ENCODE measurements at places on chromosomes 1 and 21.

DNA sequence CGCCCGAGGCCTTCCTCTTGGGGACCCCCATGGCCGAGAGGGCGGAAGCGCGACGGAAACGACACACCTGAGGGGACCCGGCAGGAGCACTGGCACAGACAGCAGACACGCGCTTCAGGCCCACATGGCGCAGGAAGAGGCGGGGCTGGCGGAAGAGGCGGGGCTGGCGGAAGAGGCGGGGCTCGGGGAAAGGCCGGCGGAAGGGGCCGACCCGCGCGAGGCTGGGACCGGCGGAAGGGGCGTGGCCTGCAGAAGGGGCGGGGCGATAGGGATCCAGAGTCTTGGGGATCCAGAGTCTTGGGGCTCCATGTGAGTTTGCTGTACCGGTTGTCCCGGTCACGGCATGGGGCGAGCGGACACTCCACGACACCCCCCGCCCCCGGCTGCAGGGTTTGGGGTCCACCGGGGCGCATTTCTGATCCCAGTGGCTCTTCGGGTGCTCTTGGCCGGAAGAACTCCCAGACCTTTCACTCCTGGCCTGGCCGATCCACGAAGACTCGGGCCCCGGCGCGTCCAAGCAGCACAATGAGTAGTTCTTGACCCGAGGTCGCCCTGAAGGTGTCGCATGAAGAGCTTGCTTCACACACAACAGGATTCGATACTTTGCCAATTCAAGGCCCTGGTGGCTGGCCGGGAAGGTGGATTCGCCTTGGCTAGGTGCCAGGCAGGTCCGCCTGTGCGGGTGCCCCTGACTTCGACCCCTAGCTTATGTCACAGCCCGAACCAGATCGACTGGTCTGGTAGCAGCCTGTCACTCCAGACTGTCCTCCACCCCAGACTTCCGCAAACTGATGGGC is at the start of gene URB1:
TSS of gene URB1 (minus strand) at position 133 of the 797 bp plus-strand sequence. CDS start at position 31, 102 bp downstream.
- DNase-seq = peak; percentile 97

DNA sequence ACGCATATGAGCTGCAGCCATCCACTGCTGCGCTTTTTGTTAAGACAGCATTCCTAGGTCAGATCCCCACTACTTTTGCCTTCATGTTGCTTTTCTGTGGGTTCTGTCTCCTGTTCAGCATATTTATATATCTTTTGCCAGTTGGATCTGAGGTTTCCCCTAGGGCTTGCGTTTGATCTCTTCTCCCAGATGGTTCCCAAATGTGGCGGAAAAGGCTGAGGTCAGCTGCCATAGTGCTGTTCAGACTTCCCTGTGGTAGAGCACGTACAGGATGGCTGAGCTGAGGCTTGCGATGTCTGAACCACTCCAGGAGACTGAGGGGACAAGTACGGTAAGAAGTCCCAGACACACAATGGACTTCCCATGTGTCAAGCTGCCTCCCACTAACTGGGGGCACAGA is 39.8 kb downstream of the COL6A1 start:
- no peak for DNase-seq

DNA sequence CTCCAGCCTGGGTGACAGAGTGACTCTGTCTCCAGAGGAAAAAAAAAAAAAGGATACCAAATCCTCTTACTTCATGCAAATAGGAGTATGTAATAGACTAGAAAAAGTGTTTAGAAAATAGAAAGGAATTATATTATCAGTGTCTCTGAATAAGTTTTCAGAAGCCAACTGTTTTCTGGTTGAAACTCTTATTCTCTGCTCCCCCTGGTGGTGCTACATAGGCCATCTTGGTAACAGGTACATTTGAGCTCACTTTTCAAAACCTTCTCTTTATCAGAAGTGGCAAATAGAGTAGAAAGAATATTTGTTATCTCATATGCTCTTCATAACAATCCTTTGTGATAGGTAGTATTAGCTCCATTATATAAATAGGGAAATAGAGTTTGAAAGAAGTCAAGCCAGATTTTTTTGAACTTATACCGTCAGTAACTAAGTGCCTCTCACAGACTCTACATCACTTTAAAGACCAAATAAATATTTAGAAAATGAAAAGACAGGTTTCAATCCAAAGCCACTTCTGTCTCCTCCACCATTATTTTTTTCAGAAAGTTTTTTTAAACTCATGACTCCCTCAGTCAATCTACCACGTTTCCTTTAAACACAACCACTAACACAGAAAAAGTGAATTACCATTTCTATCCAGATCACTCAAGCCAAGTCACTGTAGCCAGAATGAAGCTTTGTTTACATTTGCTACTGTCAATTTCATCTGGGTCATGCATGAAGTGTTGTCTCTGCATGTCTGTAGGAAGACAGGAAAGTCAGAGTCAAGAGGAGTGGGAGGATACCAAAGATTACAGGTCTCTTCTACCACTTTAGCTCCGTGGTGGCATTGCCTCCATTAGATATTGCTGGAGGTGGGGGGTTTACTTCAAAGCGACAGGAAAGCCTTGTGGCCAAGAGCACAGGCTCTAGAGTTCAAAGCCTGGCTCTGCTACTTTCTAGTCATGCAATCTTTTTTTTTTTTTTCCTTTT is 45.6 kb downstream of the IL23R start:
- DNase-seq = no peak

- DNase-seq = no peak
These were observed 5.0 kb downstream of the NOS1AP start for GRCh38 chr1:162074276-162075005.

DNA sequence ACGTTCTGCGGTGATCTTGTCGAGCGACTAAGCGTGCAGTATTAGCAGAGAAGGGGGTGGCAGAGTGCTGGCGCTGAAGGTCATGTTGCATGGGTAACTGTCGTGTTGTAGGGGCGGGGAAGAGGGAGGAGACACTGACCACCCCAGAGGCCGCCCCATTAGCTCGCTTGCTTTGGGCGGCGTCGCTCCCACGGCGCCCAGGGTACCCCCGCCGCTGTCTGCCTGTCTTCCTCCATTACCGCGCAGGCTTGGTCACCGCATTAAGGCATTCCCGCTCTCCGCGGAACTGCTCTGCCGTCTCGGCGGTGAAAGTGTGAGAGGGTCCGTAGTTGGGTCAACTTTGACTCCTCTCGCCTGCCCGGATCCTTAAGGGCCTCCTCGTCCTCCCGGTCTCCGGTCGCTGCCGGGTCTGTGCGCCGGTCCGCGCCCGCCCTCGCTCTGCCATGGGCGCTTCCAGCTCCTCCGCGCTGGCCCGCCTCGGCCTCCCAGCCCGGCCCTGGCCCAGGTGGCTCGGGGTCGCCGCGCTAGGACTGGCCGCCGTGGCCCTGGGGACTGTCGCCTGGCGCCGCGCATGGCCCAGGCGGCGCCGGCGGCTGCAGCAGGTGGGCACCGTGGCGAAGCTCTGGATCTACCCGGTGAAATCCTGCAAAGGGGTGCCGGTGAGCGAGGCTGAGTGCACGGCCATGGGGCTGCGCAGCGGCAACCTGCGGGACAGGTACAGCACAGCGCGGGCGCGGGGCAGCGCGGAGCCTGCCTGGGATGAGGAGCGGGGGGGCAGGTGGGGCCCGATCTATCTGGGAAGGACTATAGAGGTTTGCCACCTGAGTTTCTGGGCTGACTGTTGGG is at the start of gene MTARC2:
TSS of gene MTARC2 (plus strand) at position 234 of the 846 bp plus-strand sequence. CDS start at position 444, 210 bp downstream.
- DNase-seq = no peak

Measured in T-helper 17 cell (primary cell).